Esophagus muscularis mucosa (tissue), 4 donors: ENCODE measurements at places on chromosomes 13 and 19. TPM values are rescaled to one million over a fixed set of nuclear protein-coding genes. Genes with fewer than 3 reads are reported as not detected.

DNA sequence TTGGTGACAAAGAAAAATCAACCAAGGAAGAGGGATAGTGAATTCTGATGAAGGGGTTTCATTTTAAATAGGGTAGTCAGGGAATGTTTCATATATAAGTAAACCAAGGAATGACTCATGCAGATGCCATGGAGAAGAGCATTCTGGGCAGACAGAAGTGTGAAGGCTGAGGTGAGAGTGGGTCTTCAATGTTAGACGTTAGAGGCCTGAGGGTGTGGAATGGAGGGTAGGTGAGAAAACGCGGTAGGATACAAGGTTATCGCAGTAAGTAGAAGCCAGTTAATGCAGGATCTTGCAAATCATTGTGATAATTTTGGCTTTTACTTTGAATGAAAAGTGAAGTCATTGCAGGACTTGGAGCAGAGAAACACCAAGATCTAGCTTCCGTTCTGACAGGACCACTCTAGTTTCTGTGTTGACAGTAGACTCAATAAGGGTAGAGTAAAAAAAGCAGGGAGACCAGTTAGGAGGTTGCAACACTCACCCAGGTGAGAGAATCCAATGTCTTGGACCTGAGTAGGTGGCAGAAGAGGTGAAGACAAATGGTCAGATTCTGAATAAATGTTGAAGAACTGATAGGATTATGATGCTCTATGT is 225.2 kb upstream of the TMTC4 start:
- no peaks in the 10 kb centered on the region for H3K27me3 ChIP-seq
- no peak for DNase-seq
- no peak overlapping the region for H3K27ac ChIP-seq
- no peaks in the 10 kb centered on the region for H3K36me3 ChIP-seq
- no peak overlapping the region for H3K4me3 ChIP-seq
- H3K4me1 ChIP-seq, result no peaks in the 10 kb centered on the region

GRCh38 chr19:45468803-45469131 is 971 bp downstream of the FOSB start:
- H3K4me1 ChIP-seq, result peaks cover 34% of the 10 kb centered on the region
- no peaks in the 10 kb centered on the region for H3K27me3 ChIP-seq
- DNase-seq, result no peak
- H3K27ac ChIP-seq, result peak overlapping the region; percentile 92
- H3K36me3 ChIP-seq, result no peaks in the 10 kb centered on the region

GRCh38 chr13:31101472-31102170 is 60.1 kb downstream of the HSPH1 start:
- H3K4me3 ChIP-seq, result no peak overlapping the region
- no peaks in the 10 kb centered on the region for H3K36me3 ChIP-seq
- no peaks in the 10 kb centered on the region for H3K27me3 ChIP-seq
- DNase-seq, result no peak

GRCh38 chr13:73702419-73703071 is 431.7 kb downstream of the KLF12 start:
- H3K27me3 ChIP-seq, result no peaks in the 10 kb centered on the region
- no peaks in the 10 kb centered on the region for H3K4me1 ChIP-seq
- H3K27ac ChIP-seq, result no peak overlapping the region
- no peak for DNase-seq

GRCh38 chr13:113589251-113589960 is 4.9 kb downstream of the TFDP1 start:
- no peak overlapping the region for H3K4me3 ChIP-seq
- H3K27me3 ChIP-seq, result no peaks in the 10 kb centered on the region
- peaks cover 15% of the 10 kb centered on the region for H3K36me3 ChIP-seq
- no peak overlapping the region for H3K27ac ChIP-seq
- peaks cover 37% of the 10 kb centered on the region for H3K4me1 ChIP-seq
- peak; percentile 72 for DNase-seq

GRCh38 chr13:110676595-110677587 is 29.0 kb downstream of the CARS2 start:
- peaks cover 29% of the 10 kb centered on the region for H3K36me3 ChIP-seq
- H3K27ac ChIP-seq, result no peak overlapping the region

- no peak for DNase-seq
- H3K36me3 ChIP-seq, result no peaks in the 10 kb centered on the region
- no peak overlapping the region for H3K27ac ChIP-seq
- no peak overlapping the region for H3K4me3 ChIP-seq
- H3K4me1 ChIP-seq, result peaks cover 40% of the 10 kb centered on the region
- no peaks in the 10 kb centered on the region for H3K27me3 ChIP-seq
Observed at GRCh38 chr13:98528663-98529064, 48.2 kb downstream of the STK24 start.

GRCh38 chr13:81171065-81171647 is 830.2 kb upstream of the SPRY2 start:
- no peaks in the 10 kb centered on the region for H3K4me1 ChIP-seq
- no peaks in the 10 kb centered on the region for H3K27me3 ChIP-seq
- no peaks in the 10 kb centered on the region for H3K36me3 ChIP-seq
- H3K4me3 ChIP-seq, result no peak overlapping the region

LILRB5 gene
- 16.6 TPM for total RNA-seq

SBK2 gene
- not detected for total RNA-seq
